Neural progenitor cell (in vitro differentiated cells): ENCODE measurements at places on chromosomes 2 and 18. TPM values are rescaled to one million over a fixed set of nuclear protein-coding genes. Genes with fewer than 3 reads are reported as not detected.

DNA sequence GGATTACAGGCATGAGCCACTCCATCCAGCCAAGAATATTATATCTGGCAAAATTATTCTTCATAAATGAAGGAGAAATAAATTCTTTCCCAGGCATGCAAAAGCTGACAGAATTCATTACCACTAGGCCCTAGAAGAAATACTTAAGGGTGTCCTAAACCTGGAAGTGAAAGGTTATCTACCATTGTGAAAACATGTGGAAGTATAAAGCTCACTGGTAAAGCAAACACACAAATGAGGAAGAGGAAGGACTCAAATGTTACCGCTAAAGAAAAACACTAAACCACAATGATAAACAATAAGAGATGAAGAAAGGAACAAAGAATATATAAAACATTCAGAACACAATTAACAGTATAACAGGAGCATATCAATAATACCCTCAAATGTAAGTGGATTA, 171.8 kb downstream of the CAMKMT start:
- no peak for DNase-seq

GRCh38 chr2:197261808-197262226, 48.8 kb downstream of the ANKRD44 start:
- no peak for DNase-seq

- DNase-seq = no peak
Measured at GRCh38 chr2:235229236-235229635, 264.6 kb upstream of the AGAP1 start.

Gene SFXN5
- 3.4 and 7.3 TPM in 2 replicates for total RNA-seq

DNA sequence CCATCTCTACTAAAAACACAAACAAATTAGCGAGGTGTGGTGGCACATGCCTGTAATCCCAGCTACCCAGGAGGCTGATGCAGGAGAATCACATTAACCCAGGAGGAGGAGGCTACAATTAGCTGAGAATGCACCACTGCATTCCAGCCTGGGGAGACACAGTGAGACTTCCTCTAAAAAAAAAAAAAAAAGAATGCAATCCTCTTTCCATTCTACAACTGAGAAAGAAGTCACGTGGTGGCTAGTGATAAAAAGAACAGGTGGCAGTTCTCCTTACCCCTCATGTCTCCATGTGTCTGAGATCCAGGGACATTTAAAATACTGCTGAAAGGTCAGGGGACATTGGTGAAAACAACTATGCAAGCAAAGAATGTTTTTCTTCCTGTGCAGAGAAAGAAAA, 24.4 kb upstream of the GPR39 start:
- peak; percentile 84 for DNase-seq

GRCh38 chr18:79208906-79209305, 139.7 kb downstream of the ATP9B start:
- no peak for DNase-seq

Gene RETSAT
- 13.3 and 19.0 TPM in 2 replicates for total RNA-seq

- no peak for DNase-seq
Measured at GRCh38 chr18:74310411-74310810, 5.2 kb upstream of the C18orf63 start.

GRCh38 chr2:146295080-146295670, 1549.7 kb upstream of the ACVR2A start:
- no peak for DNase-seq

DNA sequence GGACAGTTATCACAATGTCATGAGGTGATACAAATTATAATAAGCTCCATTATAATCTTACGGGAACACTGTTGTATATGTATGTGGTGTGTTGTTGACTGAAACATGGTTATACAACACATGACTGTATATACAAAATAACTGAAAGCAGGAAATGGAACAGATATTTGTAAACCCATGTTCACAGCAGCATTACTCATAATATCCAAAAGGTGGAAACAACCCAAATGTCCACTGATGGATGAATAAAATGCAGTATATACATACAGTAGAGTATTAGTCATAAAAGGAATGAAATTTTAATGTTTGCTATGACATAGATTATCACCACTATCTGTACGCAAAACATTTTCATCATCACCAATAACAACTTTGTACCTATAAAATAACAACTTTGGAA, 107.3 kb downstream of the USP34 start:
- DNase-seq = no peak

DNA sequence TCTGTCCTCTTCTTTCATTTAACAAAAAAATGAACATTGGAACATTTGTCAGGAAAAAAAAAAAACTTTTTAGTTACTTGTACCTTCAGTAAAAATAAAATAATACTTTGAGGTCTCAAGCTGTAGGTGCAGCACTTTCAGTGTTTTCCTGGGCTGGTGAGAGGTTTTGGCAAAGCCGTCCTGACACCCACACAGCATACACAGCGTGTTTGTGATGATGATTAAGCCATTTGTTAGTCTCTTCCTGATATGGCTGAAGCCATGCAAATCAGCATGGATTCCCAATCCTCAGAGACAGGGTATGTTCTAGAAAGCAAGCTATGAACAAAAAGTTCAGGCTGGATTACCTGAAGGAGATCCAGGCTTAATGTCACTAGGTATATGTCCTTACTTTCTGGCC, 236.8 kb downstream of the ZNF516 start:
- no peak for DNase-seq

- DNase-seq = no peak
Measured at GRCh38 chr18:3760741-3761140, 310.8 kb downstream of the TGIF1 start.

- no peak for DNase-seq
Measured at GRCh38 chr18:12911929-12912703, 28.1 kb upstream of the PTPN2 start.

DNA sequence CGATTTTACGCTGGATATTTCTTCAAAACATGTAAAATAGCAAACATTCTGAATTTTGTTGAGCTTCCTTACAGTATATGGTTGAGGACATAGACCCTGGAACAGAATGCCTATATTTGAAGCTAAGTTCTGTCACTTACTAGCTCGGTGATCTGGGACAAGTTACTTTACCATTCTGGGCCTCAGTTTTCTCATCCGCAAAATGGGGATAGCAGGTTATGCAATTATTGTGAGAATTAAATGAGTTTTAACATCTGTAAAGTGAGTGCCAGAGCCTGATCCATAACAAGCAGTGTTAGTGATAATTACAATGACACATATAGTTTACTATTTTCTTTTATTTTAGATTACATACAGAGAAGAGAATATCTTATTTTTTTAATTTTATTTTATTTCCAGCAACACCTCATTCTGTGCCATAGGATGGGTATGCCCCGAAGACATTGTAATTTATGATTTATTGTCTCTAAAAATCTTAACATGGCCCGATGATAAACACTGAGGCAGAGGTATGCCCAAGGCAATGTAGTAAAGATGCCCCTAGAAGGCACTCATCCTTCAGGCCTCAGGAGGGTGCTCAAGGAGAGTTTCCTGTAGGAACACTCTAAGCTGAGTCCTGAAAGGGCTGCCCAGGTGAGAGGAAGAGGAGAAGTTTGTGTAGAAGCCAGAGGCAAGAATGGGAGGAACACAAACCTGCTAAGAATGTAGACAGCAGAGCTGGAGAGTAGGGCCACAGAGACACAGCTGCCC, 250.9 kb downstream of the BCL11A start:
- no peak for DNase-seq

Gene MYCN
- total RNA-seq = 24.7 and 26.7 TPM in 2 replicates

- no peak for DNase-seq
Measured at GRCh38 chr2:24489465-24490180, 1.4 kb upstream of the NCOA1 start.

DNA sequence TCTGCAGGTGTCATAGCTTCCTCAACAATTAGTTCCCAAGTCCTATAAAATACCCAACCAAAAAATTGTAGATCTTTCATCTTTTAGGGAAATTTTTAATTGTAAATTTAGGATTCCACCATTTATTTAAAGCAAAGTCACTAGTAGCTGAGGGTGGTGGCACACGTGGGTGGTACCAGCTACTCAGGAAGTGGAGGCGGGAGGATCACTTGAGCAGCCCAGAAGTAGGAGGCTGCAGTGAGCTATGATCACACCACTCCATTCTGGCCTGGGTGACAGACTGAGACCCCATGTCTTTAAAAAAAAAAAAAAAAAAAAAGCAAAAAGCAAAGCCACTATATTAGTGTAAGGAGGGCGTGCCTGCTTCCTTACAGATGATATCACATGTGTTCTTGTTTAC, 60.3 kb upstream of the GREB1L start:
- DNase-seq = no peak

GRCh38 chr18:76708071-76708721, 114.2 kb upstream of the ZNF236 start:
- DNase-seq = no peak

DNA sequence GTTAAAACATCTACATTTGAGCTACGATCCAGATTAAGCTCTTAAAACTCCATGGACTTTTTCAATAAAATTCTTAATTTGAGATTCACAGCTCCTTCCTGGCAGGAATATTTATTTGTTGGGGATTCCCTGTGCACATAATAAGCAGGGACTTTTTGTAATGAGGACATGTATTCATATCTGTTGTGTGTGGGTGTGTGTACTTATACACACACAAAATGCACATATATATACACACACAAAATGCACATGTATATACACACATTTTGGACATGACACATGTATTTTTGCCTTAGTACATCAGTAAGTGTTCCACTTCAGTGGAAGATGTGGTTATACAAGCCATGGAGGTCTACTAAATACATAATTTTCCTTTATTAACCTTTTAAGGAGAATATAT, 1131.1 kb upstream of the CDH2 start:
- no peak for DNase-seq

Gene TMEM178A
- 11.8 and 19.2 TPM in 2 replicates for total RNA-seq

Gene ZNF638
- total RNA-seq = 301 and 362 TPM in 2 replicates

- no peak for DNase-seq
Measured at GRCh38 chr2:58137221-58137620, 90.6 kb downstream of the VRK2 start.

GRCh38 chr2:12031866-12032265, 285.4 kb downstream of the LPIN1 start:
- DNase-seq = no peak

Gene CRYBA2
- not detected in 2 replicates for total RNA-seq

Gene AKAIN1
- total RNA-seq = not detected in 2 replicates

DNA sequence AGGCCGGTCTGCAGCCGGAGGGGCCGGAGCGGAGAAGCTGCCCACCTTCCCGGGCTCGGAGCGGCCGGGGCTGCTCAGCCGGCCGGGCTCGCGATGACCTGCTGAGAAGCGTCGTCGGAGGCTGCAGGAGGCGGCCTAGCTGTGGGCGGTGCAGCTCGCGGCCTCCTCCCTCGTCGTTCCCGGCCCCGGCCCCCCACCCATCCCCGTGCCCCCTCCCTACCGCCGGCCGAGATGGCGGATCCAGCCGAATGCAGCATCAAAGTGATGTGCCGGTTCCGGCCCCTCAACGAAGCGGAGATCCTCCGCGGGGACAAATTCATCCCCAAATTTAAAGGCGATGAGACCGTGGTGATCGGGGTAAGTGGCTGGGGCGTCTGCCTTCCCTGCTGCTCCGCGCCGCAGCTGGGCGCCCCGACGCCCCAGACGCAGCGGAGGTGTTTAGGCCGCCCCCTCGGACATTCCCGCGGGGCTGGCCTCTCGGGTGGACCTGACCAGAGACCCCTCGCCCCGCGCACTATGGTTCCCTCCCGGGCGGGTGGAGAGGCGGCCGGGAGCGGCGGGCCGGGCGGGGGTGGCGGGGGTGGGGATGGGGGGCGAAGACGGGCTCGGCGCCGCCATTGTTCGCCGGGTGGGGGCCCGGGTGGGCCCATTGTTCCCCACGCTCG, 492 bp downstream of the KIF5C start:
- no peak for DNase-seq

Gene CCDC85A
- total RNA-seq = 0.34 and 0.43 TPM in 2 replicates

GRCh38 chr2:125516496-125517109, 1139.4 kb upstream of the GYPC start:
- peak; percentile 39 for DNase-seq

- no peak for DNase-seq
Measured at GRCh38 chr18:54260396-54261072, 8.8 kb upstream of the POLI start.

- no peak for DNase-seq
Measured at GRCh38 chr2:21710031-21710430, 586.3 kb downstream of the TDRD15 start.

DNA sequence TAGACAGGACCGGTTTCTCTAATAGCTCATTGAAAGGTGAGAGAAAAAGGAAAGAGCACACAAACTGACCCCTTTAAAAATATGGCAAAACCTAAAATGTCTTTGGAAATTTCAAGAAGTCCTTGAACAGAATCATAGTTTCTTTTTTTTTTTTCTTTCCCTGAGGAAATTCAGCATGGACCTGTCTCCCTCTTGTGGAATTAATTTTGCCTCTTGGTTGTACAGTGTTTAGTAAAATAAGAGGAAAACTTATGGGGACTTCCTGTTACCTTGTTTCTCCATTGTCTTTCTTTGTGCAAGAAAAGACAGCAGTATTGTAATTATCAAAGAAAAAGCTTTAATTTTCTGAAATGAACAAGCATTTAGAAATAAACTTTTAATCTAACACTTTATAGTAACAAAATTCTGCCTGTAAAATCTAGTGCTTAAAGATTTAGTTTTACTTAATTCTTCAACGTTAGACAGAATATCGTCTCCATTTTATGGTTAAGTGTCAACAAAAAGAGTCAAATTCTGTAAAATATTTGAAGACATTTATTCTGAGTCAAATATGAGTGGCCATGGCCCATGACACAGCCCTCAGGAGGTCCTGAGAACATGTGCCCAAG, 176.3 kb upstream of the NABP1 start:
- no peak for DNase-seq

DNA sequence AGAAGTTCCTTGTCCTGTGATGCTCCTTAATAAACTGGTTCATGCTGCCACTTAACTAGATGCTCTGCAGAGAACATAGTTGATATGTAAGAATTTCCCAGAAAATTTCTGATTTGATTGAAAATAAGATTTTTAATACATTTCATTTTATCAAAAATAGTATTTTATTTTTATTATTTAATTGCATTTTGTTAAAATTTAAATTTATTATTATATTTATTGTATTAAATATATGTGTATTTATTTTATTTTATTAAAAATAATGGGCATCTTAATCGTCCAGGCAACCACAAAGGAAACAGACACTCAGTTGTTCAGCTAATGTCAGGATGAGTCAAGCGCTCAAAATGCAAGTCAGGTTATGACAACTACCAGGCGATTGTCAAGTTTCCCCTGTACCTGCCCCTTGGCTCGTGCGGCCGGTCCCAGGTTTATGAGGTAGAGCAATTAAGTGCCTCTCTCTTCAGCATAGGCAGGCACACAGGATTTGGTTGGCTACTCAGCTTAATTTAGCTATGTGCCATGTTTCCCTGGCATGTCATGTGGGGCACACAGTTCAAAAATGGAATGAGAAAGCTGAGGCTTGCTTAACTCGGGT, 361.2 kb downstream of the RND3 start:
- DNase-seq = no peak

DNA sequence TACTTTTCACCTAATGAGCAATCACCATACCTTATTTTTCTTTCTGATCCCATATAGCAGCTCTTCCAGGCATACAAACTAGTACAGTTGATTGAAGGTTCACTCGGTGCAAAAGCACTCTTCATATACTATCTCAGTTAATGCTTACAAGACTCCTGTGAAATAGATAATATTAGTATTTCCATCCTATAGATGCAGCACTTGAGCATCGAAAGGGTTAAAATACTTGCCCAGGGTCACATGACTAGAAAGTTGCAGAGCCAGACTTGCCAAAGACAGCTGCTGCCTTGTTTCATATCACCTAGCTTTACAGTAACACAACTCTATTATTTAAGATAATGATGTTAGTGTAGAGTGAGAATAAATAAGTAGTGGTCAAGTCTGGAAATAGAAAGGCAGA, 466.0 kb upstream of the TNP1 start:
- no peak for DNase-seq
